Right ventricle myocardium inferior (tissue), 1 donor: ENCODE measurements at places on chromosomes 3 and 15.

- DNase-seq, result no peak
Observed at GRCh38 chr3:195570344-195570743, 13.4 kb downstream of the APOD start.

- no peak for DNase-seq
Observed at GRCh38 chr3:29176501-29176900, 104.4 kb upstream of the RBMS3 start.

GRCh38 chr3:193841581-193841980 lies 248.6 kb downstream of the OPA1 start:
- DNase-seq, result no peak

GRCh38 chr15:98648654-98649471 lies 524 bp downstream of the IGF1R start:
- peak; percentile 88 for DNase-seq

DNA sequence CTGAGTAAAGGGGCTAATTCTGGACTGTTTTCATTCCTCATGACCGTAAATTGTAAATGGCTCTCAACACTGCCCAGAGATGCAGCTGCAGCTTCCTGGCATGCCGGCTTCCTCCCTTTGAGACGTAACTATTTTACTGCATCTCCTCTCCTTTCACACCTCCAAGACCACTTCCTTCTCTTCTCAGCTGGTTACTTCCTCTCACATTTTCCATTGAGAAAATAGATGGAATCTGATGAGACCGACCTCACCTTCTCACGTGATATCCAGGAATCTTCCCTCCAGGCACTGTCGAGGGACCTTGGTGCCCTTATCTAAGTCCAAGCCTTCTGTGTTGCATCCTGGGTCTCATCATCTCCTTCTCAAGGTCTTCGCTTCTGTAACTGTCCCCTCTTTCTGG lies 12.7 kb downstream of the LYSMD4 start:
- DNase-seq, result no peak

- DNase-seq, result no peak
Observed at GRCh38 chr3:71647751-71648150, 64.2 kb upstream of the FOXP1 start.

DNA sequence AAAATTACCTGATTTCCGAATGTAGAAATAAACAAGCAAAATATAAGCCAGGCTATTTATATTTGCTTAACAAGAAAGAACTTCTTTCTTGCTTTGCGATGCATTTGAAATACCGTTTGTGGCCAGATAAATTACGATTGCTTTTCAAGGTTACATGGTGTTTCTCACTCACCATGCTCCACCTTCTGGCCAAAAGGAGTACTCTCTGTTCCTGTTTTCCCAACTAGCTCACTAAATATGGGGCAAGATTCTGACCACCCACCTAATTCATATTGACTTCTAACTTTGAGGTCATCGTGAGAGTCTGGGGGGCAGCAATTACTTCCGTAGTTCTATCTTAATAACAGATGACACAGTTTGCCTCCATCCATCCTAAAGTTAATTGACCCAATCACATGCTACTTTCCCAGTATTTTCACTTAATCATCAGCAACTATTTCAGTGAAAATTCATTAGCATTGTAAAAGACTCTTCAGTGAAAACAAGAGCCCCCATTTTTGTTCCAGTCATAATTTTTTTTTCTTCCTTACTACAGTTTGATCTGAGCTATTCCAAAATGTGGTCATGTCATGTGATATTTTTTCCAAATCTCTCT lies 25.9 kb downstream of the ACP3 start:
- DNase-seq, result no peak

GRCh38 chr3:43287500-43287873 lies 1.1 kb downstream of the SNRK start:
- DNase-seq, result no peak
